Right atrium auricular region (tissue), 2 donors: ENCODE measurements at places on chromosomes 5 and 9. TPM values are rescaled to one million over a fixed set of nuclear protein-coding genes. Genes with fewer than 3 reads are reported as not detected.

Gene ADAMTSL2
- 4.9 TPM for total RNA-seq

Gene ASTN2
- 11.1 TPM for total RNA-seq

Gene SPINK6
- not detected for total RNA-seq

Gene STKLD1
- not detected for total RNA-seq

Gene PTGER4
- total RNA-seq: 22.0 TPM

Gene HRCT1
- 4.9 TPM for total RNA-seq

GRCh38 chr5:175444060-175444904 lies at the start of gene DRD1:
Gene DRD1 (minus strand): TSS chr5:175444182. CDS start chr5:175443099, 1,083 bp downstream.
- peaks cover 17% of the 10 kb centered on the region for H3K4me1 ChIP-seq
- peaks cover 12% of the 10 kb centered on the region for H3K27me3 ChIP-seq
- no peak for DNase-seq
- peak within 1 kb of the TSS; percentile 40 for H3K4me3 ChIP-seq
- no peaks in the 10 kb centered on the region for H3K36me3 ChIP-seq

- H3K27me3 ChIP-seq: no peaks in the 10 kb centered on the region
- no peak overlapping the region for H3K4me3 ChIP-seq
- H3K27ac ChIP-seq: no peak overlapping the region
- H3K4me1 ChIP-seq: no peaks in the 10 kb centered on the region
- peaks cover 14% of the 10 kb centered on the region for H3K36me3 ChIP-seq
Observed at GRCh38 chr5:126544087-126544740, 50.8 kb downstream of the ALDH7A1 start.

- no peak for DNase-seq
- no peak overlapping the region for H3K27ac ChIP-seq
Observed at GRCh38 chr5:39740404-39740803, 315.6 kb upstream of the DAB2 start.

- no peaks in the 10 kb centered on the region for H3K36me3 ChIP-seq
- no peak overlapping the region for H3K4me3 ChIP-seq
- no peaks in the 10 kb centered on the region for H3K4me1 ChIP-seq
- no peak overlapping the region for H3K27ac ChIP-seq
- peak; percentile 11 for DNase-seq
Observed at GRCh38 chr5:3380689-3381088, 214.9 kb upstream of the IRX1 start.

- H3K27ac ChIP-seq: no peak overlapping the region
- no peak overlapping the region for H3K4me3 ChIP-seq
- H3K4me1 ChIP-seq: no peaks in the 10 kb centered on the region
- H3K27me3 ChIP-seq: no peaks in the 10 kb centered on the region
- DNase-seq: no peak
Observed at GRCh38 chr5:121251954-121252353, 599.7 kb upstream of the FTMT start.

DNA sequence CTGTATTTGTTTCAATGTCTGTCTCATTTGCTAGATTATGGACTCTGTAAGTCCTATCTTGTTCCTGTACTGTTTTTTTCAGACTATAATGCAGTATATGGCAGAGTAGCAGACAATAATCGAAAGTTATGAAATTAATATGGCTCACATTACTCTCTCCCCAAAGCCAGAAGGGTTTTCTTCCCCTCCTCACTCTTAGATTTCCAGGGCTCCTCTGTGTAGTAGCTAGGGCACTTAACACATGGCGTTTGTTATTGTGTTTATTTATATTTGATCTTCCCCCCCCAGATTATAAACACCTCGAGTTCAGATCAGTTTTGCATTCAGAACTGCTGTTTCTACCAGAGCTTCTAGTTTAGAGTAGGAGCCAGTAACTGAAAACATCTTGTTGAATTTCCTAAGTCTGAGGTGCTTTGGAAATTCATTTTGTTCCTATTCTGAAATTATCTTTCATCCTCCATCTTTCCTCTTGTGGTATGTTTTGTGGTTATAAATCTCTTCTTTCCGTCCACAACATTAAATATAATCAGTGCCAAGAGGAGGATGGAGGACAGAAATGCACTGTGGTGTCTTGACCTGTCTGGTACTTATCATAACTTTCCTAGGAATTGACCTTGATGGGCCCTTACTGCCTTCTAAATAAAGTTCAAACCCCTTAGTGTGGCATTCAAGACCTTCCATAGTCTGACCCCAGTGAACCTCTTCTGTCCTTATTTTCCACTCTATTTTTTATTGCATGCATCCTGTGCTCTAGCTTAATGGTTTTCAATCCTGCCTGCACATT lies 27.0 kb downstream of the TLE4 start:
- no peaks in the 10 kb centered on the region for H3K4me1 ChIP-seq
- H3K36me3 ChIP-seq: no peaks in the 10 kb centered on the region
- H3K27me3 ChIP-seq: no peaks in the 10 kb centered on the region

GRCh38 chr5:174990909-174991308 lies 266.5 kb downstream of the MSX2 start:
- H3K27me3 ChIP-seq: no peaks in the 10 kb centered on the region
- no peaks in the 10 kb centered on the region for H3K36me3 ChIP-seq
- H3K27ac ChIP-seq: no peak overlapping the region
- H3K4me1 ChIP-seq: no peaks in the 10 kb centered on the region

GRCh38 chr5:129569295-129569694 lies 109.2 kb downstream of the ADAMTS19 start:
- H3K36me3 ChIP-seq: no peaks in the 10 kb centered on the region
- H3K27me3 ChIP-seq: no peaks in the 10 kb centered on the region
- no peaks in the 10 kb centered on the region for H3K4me1 ChIP-seq
- no peak overlapping the region for H3K27ac ChIP-seq
- DNase-seq: no peak
- no peak overlapping the region for H3K4me3 ChIP-seq
